Hepatocyte (in vitro differentiated cells): ENCODE measurements at places on chromosomes 3 and 15.
A peak's percentile ranks its signal among the peaks of the same experiment; 100 is the strongest.

DNA sequence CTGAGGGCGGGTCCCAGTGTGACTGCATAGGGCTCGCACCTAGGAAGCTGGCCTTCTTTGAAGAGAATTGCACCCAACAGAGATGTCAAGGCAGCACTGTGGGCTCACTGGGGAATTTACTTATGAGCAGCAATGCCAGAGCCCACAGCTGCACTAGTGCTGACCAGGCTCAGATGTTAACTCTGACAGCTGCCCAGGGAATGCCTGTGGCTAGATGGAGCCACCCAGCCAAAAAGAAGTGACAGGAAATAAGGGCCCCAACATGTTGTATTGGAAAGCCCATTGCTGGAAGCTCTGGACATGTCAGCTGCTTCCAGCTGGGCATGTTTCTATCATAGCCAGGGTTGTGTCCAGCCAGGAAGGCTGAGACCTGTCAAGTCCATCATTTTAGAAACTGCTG is 90.9 kb upstream of the ZNF280D start:
- no peak for DNase-seq

- DNase-seq: peak; percentile 27
These were observed 72.5 kb downstream of the MITF start for GRCh38 chr3:69811452-69812401.

GRCh38 chr15:36810656-36811449 is 231.4 kb downstream of the CDIN1 start:
- no peak for DNase-seq

DNA sequence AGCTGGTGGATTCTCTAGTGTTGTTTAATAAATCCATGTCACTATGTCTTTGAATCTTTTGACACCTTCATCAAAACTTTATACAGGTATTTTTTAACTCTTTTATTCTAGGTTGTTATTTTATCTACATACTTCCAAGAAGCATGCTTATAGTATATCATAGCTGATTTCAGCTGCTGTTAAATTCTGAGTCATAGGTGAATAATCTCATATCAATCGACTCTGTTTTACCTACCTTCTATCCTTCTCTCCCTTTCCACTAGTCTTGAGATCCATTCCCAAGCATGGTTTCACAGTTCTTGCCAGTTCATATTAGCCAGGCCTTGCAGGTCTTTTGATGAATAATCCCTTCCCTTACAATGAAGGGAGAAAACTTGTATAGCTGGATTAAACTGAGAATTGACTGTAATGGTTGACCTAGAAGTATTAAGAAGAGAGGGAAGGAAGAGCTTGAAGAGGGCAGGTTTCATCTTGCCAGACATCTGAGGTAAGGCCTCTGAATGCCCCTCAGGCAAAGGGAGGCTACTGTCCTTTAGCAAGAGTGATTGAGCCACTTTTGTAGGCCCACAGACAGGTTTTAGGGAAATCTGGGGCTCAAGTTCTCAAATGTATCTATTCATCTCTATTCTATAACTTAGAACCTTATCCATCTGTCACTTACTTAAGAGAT is 146.4 kb downstream of the EPHA6 start:
- no peak for DNase-seq

DNA sequence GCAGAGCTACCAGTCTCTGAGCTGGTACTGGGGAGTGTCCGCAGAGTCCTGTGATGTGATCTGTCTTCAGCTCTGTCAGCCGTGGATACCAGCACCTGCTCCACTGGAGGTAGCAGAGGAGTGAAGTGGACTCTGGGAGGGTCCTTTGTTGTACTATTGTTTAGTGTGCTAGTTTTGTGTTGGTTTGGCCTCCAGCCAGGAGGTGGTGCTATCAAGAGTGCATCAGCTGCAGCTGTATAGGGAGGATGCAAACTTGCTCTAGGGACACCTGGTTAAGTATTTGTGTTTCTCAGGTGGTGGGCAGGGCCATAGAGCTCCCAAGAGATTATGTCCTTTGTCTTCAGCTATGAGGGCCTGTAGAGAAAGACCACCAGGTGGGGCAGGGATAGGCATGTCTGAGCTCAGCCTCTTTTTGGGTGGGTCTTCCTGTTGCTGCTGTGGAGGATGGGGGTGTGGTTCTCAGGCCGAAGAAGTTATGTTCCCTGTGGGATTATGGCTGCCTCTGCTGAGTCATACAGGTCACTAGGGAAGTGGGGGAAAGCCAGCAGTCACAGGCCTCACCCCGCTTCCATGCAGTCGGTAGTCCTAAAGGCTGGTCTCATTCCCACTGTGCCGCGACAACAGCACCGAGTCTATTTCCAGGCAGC is 443.2 kb upstream of the TBL1XR1 start:
- no peak for DNase-seq

- no peak for DNase-seq
These were observed 72.7 kb downstream of the FSIP1 start for GRCh38 chr15:39709941-39710340.
